Adrenal gland (tissue), 19 donors: ENCODE measurements at places on chromosomes 1 and 21. TPM values are rescaled to one million over a fixed set of nuclear protein-coding genes. Genes with fewer than 3 reads are reported as not detected.

PGBD5 gene
- total RNA-seq: 27.9 TPM

LCE3E gene
- total RNA-seq: not detected

S100A1 gene
- 3.8 TPM for total RNA-seq

OR2T33 gene
- not detected for total RNA-seq

PRAMEF8 gene
- total RNA-seq: not detected

NBPF20 gene
- total RNA-seq: 4.0 TPM

MYCL gene
- 0.53 TPM for total RNA-seq

TRMT1L gene
- 23.4 TPM for total RNA-seq

SPRR3 gene
- total RNA-seq: not detected

PLPP3 gene
- total RNA-seq: 130 TPM

TAS1R3 gene
- total RNA-seq: 0.28 TPM

POU3F1 gene
- total RNA-seq: 0.17 TPM

REN gene
- 0.95 TPM for total RNA-seq

RIMS3 gene
- 1.6 TPM for total RNA-seq

NLRP3 gene
- 3.4 TPM for total RNA-seq
